Activated CD4-positive, alpha-beta memory T cell treated with anti-CD3 and anti-CD28 coated beads for 36 hours (primary cell): ENCODE measurements at places on chromosomes 11 and 22. TPM values are rescaled to one million over a fixed set of nuclear protein-coding genes. Genes with fewer than 3 reads are reported as not detected.

The LRRN4CL gene
- total RNA-seq = 0.21 TPM

The TP53I11 gene
- total RNA-seq = 17.6 TPM

The SNRPD3 gene
- total RNA-seq = 131 TPM

The TMEM121B gene
- not detected for total RNA-seq

The SH3BP1 gene
- 97.6 TPM for total RNA-seq

The CEP126 gene
- 1.8 TPM for total RNA-seq

The OR51E1 gene
- total RNA-seq = not detected

The OVOL1 gene
- not detected for total RNA-seq

The MARK2 gene
- 29.0 TPM for total RNA-seq

The MOV10L1 gene
- total RNA-seq = not detected

The SPA17 gene
- total RNA-seq = 5.0 TPM
